COR-L47 (cell line): ENCODE measurements at places on chromosomes 2 and 18.

- no peak for DNase-seq
Measured at GRCh38 chr2:127901339-127902056, 15.7 kb upstream of the AMMECR1L start.

DNA sequence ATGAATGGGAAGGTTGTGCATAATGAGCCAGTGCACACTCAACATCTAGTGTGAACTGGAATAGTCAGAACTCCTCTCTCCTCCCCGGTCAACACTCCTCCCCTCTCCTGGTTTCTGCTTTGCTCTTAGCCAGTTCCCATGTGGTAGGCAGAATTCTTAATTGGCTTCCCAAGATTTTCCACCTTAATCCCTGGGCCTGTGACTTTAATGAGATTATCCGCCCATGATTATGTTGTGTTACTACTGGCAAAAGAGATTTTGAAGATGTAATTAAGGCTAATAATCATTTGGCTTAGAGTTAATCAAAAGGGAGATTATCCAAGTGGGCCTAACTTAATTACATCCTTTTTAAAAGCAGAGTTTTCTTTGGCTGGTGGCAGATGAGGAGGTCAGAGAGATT is 34.2 kb upstream of the REV1 start:
- no peak for DNase-seq

GRCh38 chr2:217731805-217732204 is 271.0 kb downstream of the TNS1 start:
- DNase-seq: no peak

DNA sequence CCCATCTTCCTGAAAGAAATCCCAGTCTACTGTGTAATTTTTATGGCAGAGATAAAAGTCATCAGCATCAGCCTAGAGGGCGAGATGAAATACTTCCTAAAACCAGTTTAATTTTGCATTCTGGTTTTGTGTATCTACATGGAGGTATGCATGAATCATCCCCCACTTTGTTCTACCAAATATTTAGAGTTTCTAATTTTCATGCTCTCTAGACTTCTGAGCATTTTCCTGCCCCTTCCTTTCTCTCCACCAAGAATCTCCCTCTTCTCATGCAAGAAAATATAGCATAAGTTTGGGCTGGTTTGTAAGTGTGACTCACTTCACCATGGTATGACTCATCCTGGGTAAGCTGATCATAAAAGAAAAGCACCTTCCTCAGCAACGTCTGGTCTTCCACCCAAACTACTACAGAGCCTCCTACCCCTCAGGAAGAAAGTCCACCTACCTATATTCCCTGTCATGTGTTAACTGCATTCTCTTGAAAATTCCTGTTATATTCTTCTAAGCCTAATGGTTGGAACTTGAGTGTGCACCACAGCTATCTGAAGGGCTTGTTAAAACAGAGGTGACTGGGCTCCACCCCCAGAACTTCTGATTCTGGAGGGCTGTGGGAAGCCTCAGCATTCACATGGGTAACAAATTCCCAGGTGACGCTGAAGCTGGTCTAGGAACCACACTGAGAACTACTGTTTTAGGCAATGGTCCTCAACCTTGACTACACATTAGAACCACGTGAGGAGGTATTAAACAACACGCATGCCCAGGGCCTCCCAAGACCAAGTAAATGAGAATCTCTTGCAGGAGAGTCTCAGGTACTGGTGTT is 37.4 kb upstream of the RAPGEF4 start:
- DNase-seq: no peak

GRCh38 chr2:39515273-39515896 is 78.3 kb upstream of the MAP4K3 start:
- DNase-seq: no peak

DNA sequence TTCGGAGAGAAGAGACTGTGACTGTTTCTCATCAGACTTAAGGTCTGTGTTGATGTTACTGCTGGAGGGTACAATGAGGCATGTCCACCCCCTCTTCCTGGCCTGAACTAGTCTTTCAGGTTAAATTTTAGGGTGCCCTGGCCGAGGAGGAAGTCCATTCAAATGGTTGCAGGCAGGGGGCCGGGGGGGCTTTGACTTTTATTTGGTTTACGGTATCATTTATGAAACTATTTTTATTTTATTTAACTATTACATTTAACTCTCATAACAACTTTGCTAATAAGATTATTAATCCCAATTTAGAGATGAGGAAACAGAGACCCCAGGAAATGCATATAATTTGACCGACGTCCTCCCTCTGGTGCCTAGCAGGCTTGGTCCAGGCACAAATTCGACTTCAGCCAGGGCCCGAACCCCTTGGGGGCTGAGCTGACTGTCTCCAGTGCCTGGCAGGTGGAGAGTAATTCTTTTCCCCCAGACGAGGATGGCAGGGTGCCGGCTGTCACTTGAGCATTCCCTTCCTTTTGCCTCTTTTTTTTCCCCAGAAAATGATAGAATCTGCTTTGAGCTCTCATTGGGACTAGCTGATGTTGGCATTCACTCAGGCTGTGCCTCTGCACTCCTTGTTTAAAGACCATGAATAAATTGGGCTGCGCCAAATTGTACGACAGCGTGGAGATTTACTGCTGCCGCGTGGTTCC is 255.3 kb upstream of the SALL3 start:
- no peak for DNase-seq

GRCh38 chr2:167333245-167333644 is 445.0 kb downstream of the XIRP2 start:
- DNase-seq: no peak

DNA sequence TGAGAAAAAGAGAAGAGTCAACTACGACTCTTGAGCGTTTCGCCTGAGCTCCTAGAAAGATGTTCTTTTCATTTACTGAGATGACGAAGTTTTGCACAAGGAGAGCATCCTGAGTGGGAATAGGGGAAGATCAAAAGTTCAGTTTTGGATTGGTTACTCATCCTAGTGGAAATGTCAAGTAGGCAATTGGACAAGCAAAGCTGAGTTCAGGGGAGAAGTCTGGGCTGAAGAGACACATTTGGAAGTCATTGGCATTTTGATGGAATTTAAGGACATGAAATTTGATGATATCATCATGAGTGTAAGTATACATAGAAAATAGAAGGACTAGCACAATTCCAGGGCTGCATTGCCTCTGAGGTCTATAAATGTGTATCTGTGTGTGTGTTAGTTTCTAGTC is 416.6 kb downstream of the RAD51AP2 start:
- DNase-seq: no peak

GRCh38 chr2:112817082-112817689 is 19.4 kb downstream of the IL1B start:
- no peak for DNase-seq

GRCh38 chr2:105861200-105861599 is 116.5 kb downstream of the NCK2 start:
- DNase-seq: no peak

- DNase-seq: no peak
Measured at GRCh38 chr2:25312958-25313710, 28.6 kb downstream of the DNMT3A start.

GRCh38 chr2:120480346-120480902 is 134.5 kb downstream of the INHBB start:
- DNase-seq: no peak

DNA sequence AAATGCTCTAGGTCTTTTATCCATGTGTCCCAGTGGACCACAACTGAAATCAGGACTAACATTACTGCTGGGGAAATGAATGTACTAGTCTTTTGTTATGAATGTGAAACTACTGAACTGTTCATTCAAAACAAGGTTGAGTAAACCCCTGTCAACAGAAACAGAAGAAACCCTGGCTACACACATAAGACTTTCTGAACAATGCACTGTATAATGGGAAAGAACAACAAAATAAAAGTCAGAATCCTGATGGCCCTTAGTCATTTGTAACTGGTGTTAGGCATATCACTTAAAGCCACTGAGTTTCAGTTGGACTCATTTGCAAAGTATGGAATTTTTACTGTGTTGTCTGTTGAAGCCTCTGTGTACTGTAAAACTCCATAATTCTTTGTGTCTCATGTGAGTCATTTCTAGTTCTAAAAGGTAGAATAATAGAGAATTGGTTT is 77.0 kb upstream of the UBXN4 start:
- no peak for DNase-seq

- DNase-seq: no peak
Measured at GRCh38 chr2:118124288-118124891, 36.1 kb downstream of the INSIG2 start.

GRCh38 chr2:161116509-161116908 is 43.7 kb upstream of the TANK start:
- DNase-seq: no peak

DNA sequence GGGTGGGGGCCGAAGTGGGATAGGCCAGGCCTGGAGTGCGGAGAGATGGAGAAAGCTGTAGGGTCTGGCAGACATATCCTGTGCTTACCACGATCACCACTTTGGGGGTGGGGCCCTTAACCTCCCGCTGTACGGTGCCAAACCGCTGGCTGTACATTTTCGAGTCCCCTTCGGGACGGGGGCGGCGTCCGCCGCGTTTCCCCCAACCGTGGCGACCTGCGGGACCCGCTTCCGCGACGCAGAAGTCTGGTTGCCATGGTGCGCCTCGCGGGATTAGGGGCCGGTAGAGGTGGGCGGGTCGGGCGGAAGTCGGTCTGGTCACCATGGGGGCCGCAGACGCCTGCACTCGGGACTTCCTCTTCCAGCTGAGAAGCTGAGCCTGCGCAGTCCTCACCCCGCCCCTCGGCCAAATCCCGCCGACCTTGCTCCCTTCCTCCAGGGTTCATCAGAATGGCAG is at the start of gene CFAP53:
Gene CFAP53, minus strand, starts transcription at position 248 of the 457 bp plus-strand sequence. Its CDS starts 91 bp downstream, at position 157.
- DNase-seq: peak; percentile 88

DNA sequence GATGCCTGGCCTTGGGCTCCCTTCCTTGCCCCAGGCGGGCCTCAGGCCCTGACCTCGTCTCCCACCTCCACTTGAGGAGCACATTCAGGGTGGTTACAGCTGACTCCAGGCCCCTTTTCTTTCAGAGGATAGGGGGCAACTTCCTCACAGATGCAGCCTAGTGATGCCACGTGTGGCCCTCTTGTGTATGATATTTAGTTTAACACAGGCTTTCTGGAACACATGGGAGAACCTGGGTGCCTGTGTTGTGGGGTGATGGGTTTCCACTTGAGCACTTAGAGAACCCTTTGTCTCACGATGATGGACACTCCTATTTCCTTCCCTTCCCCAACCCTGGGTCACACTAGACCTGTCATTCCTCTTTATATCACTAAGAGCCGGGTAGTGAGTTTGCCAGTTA is 6.8 kb upstream of the KCNS3 start:
- no peak for DNase-seq

GRCh38 chr2:102187496-102188150 is 800 bp downstream of the IL1RL2 start:
- DNase-seq: no peak

GRCh38 chr18:46660957-46661749 is 4.1 kb upstream of the LOXHD1 start:
- peak; percentile 48 for DNase-seq

DNA sequence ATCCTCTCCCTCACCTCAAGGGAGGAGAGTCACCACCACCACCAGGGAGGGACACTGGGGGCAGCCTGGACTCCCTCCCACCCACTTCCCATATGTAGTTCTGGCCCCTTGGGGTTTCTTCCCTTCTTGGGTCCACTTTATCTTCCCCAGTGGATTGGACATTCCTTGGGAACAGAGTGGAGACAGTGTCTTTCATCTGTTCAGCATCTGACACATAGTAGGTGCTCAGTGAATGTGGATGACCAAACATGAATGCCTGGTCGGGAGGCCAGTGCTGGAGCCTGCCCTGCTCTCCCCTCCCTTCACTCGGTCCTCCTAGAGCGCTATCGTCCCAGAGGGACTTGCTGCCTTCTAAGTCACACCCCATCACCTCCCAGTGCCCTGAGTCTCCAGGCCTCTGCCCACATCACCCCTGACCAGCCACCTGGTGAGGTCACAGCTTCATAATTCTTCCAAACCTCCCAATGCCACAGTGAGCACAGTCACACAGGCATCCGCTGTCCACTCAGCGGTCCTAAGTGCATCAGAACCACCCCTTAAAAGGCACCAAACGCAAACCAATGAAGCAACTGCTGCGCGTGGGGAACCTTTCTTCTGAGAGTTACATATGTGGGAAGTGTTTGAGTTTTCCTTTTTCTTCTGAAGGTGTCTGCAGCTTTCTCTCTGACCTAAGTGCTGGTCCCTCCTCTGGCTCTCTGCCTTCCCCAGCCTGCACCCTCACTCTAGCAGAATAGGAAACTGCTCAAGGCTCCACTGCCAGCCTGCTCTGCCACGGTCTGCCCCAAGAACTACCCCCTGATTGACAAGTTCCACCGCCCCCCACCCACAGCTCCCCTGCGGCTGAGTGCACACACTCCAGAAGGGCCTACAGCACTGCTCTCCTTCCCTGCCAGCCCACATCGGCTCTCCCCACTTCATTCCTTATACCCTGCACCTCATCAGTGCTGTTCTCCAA is 7.2 kb upstream of the SFXN5 start:
- no peak for DNase-seq

GRCh38 chr18:4813708-4814107 is 358.6 kb upstream of the DLGAP1 start:
- DNase-seq: no peak

- no peak for DNase-seq
Measured at GRCh38 chr2:71210292-71210691, 16.6 kb downstream of the PAIP2B start.

DNA sequence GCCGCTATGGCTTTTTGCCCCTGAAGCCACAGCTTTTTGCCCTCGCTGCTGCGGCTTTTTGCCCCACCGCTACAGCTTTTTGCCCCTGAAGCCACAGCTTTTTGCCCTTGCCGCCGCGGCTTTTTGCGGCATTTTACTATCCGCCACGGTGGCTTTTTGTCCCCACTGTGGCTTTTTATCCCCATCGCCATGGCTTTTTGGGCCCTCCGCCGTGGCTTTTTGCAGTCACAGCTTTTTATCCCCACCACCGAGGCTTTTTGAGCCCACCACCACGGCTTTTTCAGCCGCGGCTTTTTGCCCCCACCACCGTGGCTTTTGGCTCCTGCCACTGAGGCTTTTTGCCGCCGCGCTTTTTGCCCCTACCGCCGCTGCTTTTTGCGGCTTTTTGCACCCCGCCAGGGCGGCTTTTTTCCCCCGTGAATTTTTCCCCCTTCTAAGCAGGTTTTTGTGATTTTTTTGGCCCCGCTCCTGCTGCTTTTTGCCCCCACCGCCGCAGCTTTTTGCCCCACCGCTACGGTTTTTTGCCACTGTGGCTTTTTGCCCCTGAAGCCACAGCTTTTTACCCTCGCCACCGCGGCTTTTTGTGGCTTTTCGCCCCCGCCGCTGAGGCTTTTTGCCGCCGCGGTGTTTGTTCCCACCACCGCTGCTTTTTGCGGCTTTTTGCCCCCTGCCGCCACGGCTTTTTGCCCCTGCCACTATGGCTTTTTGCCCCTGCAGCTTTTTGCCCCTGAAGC is 2797.2 kb upstream of the TEKT4 start:
- DNase-seq: no peak

GRCh38 chr2:85188852-85189251 is 55.7 kb downstream of the TCF7L1 start:
- DNase-seq: no peak
